Small intestine (tissue), 16 donors: ENCODE measurements at places on chromosomes 1 and 21. TPM values are rescaled to one million over a fixed set of nuclear protein-coding genes. Genes with fewer than 3 reads are reported as not detected.

The CD1E gene
- polyA plus RNA-seq: 0.34 TPM

The INSRR gene
- polyA plus RNA-seq: 0.04 TPM

The SH2D1B gene
- 2.0 TPM for polyA plus RNA-seq

The ZNF697 gene
- polyA plus RNA-seq: 1.5 TPM

The REN gene
- not detected for polyA plus RNA-seq

The OR2L2 gene
- not detected for polyA plus RNA-seq

The ZNF687 gene
- 12.3 TPM for polyA plus RNA-seq

The RNF186 gene
- polyA plus RNA-seq: 162 TPM

The CELA2A gene
- polyA plus RNA-seq: not detected

The ODR4 gene
- polyA plus RNA-seq: 6.5 TPM

The NBPF20 gene
- polyA plus RNA-seq: 4.1 TPM

The CNN3 gene
- 155 TPM for polyA plus RNA-seq

The VASH2 gene
- 3.6 TPM for polyA plus RNA-seq

The MYOG gene
- not detected for polyA plus RNA-seq

The PCBP3 gene
- 8.2 TPM for polyA plus RNA-seq

The NTNG1 gene
- polyA plus RNA-seq: 0.65 TPM

The UBAP2L gene
- 29.7 TPM for polyA plus RNA-seq

The ST6GALNAC5 gene
- polyA plus RNA-seq: not detected

The NHLH1 gene
- polyA plus RNA-seq: 0.54 TPM

The FCGR2B gene
- 12.3 TPM for polyA plus RNA-seq

The TNFRSF1B gene
- polyA plus RNA-seq: 30.4 TPM

The DMBX1 gene
- not detected for polyA plus RNA-seq

The TPTE gene
- not detected for polyA plus RNA-seq

The MMP23B gene
- 1.2 TPM for polyA plus RNA-seq

The OR2T33 gene
- not detected for polyA plus RNA-seq

The LIPI gene
- not detected for polyA plus RNA-seq

The SERPINC1 gene
- polyA plus RNA-seq: 0.19 TPM

The MRPL37 gene
- polyA plus RNA-seq: 76.7 TPM

The CCDC30 gene
- polyA plus RNA-seq: 0.87 TPM

The SYT14 gene
- 0.13 TPM for polyA plus RNA-seq

The TRIM45 gene
- 4.7 TPM for polyA plus RNA-seq

The KRTAP10-11 gene
- polyA plus RNA-seq: not detected

The ZBTB8A gene
- 1.1 TPM for polyA plus RNA-seq

The DISC1 gene
- not detected for polyA plus RNA-seq

The NMNAT2 gene
- 2.3 TPM for polyA plus RNA-seq

The C8B gene
- polyA plus RNA-seq: 0.15 TPM

The ADAM30 gene
- not detected for polyA plus RNA-seq

The CR2 gene
- polyA plus RNA-seq: 0.22 TPM

The NLRP3 gene
- 0.94 TPM for polyA plus RNA-seq

The SLFNL1 gene
- 0.31 TPM for polyA plus RNA-seq

The LCE1F gene
- polyA plus RNA-seq: not detected

The PRRX1 gene
- 1.7 TPM for polyA plus RNA-seq

The ANKRD45 gene
- 0.13 TPM for polyA plus RNA-seq

The ZC3H11A gene
- polyA plus RNA-seq: 46.7 TPM

The PTAFR gene
- 1.1 TPM for polyA plus RNA-seq
